CD4-positive, alpha-beta T cell treated with Interleukin-21 for 1 hour (primary cell): ENCODE measurements at places on chromosomes 5 and 9.
A peak's percentile ranks its signal among the peaks of the same experiment; 100 is the strongest.

DNA sequence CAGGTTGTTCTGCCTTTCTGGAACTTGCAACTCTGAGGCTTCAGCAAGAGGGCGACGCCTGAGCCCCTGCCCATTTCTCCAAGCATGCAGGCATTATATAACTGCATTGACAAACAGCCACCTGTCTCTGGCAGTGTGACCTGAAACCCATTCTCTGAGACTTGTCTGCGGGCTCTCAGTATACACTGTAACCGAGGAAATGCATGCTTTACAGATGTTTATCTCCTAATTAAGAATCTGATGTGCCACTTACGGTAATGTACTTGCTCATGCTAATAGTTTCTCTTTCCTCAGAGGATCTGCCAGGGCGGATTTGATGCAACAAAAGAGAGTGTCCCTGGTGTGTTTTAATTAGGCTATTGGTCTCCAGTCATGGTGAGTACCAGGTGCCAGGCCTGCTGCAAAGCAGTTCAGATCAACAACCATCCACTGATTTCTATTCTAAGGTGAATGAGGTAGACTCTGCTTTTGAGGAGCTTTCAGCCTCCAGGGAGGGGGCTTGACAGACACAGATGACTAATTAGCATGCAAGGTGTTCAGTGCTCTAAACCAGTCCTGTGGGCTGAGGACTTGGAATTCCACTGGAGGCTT is 593.7 kb upstream of the KLF4 start:
- no peak for DNase-seq

DNA sequence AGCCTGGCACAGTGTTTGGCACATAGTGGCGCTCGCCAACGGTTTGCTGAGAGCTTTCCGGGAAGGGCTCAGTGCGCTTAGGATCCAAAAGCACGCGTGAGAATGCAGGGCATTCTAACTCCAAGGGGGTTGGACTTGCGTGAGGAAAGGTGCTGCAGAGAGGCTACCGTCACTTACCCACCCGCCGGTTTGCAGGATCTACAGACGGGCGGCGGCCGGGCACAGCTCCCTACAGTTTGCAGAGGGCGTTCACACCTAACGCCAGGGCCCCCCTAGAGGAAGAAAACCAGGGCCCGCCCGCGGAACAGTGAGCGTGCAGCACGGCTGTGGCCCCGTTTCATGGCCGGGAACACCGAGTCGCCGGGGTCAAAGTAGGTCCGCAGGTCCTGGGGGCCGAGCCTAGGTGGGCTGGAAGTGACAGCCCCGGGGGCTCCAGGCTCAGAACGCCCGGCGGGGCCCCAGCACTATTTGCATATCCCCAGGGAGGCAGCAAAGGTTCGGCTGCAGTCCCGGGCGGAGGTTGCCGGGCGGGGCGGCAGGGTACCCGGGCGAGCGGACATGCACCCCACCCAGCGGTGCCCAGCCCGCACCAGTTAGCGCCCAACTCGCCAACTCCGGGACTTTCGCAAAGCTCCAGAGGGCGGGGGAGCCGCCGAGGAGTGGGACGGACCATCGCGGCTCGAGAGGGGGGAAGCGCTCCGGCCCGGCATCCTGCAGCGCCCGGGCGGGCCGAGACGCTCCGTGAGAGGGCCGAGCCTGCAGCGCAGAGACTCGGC is 526 bp upstream of the GALNT10 start:
- peak; percentile 88 for DNase-seq

DNA sequence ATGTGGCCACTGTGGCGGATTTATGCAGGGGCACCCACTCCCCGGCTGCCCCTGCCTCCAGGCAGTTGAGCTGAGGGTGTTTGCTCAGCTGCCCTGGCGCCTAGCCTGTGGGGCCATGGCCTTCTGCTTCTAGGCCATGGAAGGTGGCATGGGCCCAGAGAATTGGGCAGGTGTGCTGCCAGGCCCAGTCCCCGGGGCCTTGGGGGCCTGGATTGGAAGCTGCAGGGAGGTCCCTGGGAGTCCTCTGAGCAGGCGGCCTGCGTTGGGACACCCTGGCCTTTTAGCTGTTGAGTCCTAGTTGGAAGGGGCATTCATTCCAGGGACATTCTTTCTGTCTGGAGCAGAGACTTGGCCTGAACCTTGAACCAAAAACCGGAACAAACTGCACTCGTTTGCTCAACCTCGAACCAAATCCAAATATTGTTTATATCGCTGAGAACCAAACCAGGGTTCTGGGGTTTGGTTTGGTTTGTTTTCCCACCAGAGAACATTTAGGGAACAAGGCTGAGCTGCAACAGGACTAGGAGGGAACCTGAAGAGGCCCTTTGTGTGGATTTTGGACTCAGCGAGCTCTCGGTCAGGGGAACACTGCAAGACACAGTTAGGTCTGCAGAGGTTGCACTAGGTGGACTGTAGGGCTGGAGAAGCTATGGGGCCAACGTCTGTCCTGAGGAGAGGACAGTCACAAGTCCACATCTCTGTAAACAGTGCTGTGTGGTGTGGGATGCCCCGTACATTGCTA is 116.8 kb downstream of the BOD1 start:
- no peak for DNase-seq

- DNase-seq = no peak
Measured at GRCh38 chr5:150672237-150672883, 11.3 kb downstream of the MYOZ3 start.

DNA sequence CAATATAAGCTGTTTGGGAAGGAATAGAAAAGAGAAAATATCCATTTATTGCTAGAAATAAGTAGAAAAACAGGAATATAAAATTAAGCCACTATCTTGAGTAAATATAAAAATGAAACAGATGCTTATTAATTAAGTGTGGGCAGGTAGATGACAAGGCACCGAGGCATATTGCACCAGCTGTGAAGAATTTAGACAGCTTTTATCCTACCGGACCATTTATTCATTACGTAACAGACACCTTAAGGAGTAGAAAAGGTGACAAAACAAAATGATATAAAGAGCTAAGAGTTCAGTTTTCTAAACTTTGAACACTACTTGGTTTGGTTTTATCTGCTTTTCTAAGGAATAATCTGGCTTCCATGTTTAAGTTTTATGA is 404.1 kb downstream of the PTPRD start:
- DNase-seq = no peak

DNA sequence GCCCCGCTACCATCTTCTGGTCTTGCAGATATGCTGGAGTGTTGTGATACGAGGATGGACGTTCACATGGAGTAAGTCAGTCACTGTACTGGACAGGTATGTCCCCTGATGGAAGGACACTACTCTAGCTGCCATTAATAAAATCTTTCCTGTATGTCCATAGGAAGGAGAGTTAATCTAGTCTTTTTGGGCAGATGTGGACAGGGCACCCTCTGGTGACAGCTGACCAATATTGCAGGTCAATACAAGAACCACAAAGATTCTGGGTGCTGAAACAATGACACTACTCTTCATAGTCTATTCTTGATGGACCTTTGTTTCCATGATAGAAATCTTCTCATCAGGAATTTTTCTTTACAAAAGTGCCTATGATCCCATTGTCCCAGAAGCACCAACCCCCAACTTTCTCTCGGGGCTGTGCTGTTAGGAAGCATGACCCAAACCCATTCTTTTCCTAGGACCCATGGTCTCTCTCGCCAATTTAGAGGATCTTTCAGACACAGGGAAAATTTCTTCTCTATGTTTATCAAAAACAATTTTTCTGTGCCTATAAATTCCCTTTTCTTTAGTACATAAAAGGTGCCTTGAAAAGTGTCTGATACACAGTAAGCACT is 376.9 kb downstream of the DTWD2 start:
- DNase-seq = no peak

GRCh38 chr5:133015466-133015865 is 10.9 kb downstream of the ZCCHC10 start:
- DNase-seq = no peak

GRCh38 chr5:73793911-73794310 is 167.9 kb downstream of the ARHGEF28 start:
- DNase-seq = no peak

GRCh38 chr5:72601861-72602260 is 94.7 kb upstream of the ZNF366 start:
- DNase-seq = no peak

DNA sequence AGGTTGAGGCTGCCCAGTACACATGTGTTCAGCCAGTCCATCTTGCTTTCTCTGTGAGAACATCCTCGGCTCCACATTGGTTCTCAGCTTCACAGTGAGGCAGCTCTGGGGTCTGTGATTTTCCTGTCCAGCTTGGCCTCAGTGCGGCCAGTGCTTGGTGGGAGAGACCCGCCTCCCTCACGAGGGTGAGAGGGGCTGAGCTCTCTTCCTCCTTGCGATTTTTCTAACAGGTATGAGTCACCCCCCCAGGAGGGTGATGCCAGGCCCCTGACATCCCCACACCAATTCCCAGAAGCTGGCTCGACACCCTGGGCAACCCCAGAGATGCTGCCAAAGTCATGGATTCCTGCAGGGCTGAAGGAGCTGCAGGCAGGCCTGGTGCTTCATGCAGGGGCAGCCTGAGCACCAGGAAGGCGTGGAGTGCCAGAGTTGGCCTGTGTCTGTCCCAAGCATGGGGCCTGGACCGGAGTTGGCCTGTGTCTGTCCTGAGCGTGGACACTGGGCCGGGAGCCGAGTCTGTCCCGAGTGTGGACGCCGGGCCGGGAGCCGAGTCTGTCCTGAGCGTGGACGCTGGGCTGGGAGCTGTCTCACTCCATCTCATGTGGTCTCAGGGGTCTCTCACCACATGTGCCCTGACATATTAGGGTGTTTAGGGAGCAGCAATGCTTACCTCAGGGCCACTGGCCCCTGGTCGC is 408.6 kb upstream of the IRX4 start:
- no peak for DNase-seq

- no peak for DNase-seq
Measured at GRCh38 chr9:126893079-126893478, 21.5 kb upstream of the RALGPS1 start.

GRCh38 chr5:103808464-103809106 is 246.0 kb upstream of the NUDT12 start:
- no peak for DNase-seq

DNA sequence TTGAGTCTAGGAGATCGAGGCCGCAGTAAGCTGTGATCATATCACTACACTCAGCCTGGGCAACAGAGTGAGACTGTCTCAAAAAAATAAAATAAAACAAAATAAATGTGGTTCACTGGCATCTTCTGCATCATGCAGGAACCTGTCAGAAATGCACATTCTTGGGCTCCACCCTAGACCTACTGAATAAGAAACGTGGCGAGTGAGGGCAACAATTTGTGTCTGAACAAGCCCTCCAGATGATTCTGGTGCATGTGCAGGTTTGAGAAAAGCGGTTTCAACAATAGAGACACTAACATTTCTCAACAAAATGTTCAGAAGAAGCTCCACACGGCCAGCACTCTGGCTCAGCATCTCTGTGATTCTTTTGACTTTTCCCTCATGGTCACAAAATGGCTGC is 42.8 kb upstream of the CPEB4 start:
- no peak for DNase-seq

DNA sequence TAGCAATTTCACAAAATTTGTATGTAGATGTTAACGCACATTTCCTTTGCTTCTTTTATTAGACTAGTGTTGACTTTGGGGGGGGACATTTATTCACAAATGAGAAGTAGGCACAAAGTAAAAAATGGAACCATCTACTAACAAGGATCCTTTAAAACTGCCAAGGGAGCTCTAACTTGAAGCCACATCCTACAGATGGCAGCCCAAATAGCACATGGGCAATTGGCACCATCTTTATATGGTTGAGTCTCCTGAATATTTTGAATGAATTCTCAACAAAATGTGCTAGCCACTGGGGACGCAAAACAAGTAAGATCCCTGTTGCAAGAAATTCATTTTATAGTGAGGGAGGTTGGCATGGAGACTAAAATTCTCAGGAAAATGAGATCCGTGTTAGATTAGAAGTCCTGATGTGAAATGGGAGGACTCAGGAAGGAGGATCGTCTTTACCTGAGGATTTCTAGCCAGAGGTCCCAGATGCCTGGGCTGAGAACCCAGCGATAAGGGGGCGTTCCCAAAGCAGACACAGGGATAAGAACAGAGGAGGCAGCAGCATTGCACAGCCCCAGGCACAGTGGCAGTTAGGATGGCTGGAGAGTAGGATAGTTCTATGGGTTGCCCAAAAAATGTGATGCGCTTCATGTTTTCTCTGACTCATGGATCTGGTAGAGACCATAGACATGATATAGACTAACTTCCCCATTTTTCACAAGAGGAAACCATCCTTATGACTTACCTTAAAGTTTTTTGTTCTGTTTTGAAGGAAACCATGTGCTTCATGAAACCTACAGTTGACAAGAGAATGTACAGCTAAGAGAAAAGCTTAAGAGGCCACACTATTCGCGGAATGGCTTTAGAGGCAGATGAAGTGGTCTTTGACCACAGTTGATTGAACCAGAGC is 37.4 kb downstream of the C9orf152 start:
- no peak for DNase-seq

- DNase-seq = peak; percentile 26
Measured at GRCh38 chr9:89277454-89277853, 33.5 kb upstream of the CKS2 start.

DNA sequence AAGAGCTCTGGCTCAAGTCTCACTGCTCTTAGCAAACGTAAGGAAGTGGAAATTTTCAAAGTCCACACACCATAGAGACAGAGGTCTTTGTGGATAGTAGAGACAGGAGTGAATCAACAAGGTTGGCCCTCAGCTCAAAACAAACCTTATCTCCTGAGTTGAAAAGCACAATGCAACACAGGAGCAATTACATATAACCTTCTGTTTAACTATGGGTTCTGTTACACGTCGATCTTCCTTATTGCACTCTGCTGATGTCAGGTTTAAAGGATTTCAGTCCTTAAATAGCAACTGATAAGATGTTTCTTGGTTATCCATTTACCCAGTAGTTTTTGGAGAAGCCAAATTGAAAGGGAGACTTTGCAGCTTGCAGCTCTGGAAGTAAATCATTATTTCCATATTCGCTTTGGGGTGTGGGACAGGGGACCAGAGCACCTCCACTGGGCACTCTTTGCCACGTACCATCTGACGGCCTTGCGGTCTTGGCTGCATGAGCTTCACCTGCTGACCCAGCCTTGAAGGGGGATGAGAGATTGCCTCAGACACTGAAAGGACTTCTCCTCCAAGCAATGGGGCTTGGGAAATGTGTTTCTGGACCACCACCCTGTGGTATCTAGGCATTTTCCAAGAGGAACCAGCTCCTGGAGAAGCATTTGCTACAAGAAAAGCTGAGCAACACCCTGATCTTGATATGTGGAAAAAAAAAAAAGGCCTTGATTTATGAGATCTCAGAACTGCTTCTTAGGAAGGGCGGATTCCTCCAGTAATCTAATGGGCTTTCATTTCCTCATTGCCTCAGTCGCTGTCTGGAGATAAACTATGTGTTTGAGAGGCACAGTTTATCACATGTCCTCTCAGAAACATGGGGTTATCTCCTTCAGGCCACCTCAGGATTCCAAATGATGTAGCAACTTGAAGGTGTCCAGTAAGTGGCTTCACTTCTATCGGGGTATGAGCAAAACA is 56.2 kb upstream of the ZNF622 start:
- DNase-seq = no peak

DNA sequence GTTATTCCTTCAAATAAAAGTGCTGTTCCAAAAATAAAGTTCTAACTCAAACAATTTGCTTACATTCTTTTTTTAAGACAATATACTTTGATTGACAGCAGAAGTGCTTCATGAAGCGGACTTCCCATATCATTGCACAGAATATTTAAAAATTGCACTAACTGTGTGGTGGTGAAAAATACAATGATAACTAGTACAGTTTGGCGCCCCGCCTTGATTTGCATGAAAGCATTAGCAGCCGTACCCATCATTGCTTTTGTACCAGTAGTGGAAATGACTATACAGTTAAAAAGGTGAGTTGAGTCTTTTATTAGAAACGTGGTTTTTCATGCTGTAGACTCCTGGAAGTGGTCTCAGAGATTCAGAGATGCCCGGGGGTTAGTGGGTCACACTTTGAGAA is 69.5 kb upstream of the MAP3K1 start:
- no peak for DNase-seq

GRCh38 chr9:108933231-108933717 is 650 bp downstream of the ELP1 start:
- DNase-seq = no peak
